T-helper 2 cell (primary cell): ENCODE measurements at places on chromosomes 6 and 20.

DNA sequence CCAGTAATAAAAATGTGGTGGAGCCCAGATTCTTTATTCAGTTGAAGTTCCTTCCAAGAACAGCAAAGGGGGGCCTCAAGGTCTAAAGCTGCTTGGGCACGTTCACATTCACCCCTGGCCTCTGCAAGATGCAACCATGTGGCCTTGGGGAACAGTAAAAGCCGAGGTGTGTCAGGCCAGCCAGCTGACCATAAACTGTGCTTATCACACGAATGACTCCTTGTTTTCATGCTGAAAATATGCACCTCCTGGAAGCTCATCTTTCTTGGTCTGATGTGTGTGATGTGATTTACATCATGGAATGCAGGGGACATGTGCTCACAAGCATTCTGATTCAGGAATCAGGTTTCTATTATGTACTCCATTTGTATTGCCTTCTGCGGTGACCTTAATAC, 211.6 kb upstream of the MARCKS start:
- no peak for DNase-seq

DNA sequence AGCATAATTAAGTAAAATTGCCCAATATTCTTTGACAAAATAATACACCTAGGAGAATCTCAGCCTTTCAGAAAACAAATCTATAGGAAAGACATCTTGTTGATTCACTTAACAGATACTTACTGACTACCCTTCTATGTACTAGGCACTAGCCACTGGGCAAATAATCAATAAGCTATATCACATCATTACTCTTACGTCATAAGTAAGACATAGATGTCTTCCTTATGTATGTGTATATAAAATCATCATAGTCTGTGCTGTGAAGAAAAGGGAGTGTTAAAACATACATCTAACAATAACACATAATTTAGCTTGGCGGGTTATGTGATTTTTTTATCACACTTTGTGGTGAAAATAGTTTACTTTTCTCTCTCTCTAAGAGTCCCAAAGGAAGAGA, 733.9 kb downstream of the EYS start:
- no peak for DNase-seq

DNA sequence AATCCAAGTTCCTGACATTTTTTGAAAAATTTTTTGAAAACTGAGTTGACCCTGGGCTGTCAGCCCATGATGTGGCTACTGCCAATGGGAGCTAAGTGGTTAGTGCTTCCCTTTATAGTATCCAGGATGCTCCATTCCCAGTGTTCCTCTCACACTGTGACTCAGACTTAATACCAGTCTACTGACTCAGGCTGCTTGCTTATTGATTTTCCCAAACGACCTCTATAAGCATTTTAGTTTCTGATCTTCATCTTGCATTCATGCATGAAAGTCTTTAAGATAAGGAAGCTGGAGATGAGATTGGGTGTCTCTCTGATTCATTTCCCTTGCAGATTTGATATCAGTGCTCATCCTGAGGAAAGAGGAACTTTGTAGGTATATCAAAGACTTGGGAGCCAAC, 560.0 kb downstream of the TBC1D32 start:
- no peak for DNase-seq

- DNase-seq = peak; percentile 18
Measured at GRCh38 chr6:30884521-30885480, 482 bp downstream of the DDR1 start.

GRCh38 chr20:4918473-4918872, 82.8 kb downstream of the SLC23A2 start:
- no peak for DNase-seq

DNA sequence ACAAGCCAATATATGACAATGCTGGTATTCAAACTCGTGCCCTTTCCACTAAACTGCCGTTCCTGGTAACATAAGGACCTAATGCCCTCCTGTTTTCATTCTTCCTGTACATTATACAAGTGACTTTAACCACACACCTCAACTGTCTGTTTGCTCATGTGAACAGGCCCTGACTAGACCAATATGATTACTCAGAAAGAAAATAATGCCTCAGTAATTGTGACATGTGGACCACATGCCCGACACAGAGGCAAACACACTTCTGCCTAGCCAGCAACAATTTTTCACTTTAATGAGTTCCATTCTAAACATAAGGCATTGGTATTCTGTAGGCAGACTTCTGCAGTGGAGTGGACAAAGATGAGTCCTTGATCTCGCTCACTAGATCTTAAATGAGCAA, 30.0 kb downstream of the SLC22A16 start:
- peak; percentile 4 for DNase-seq

GRCh38 chr6:123940551-123940950, 136.9 kb downstream of the NKAIN2 start:
- no peak for DNase-seq

DNA sequence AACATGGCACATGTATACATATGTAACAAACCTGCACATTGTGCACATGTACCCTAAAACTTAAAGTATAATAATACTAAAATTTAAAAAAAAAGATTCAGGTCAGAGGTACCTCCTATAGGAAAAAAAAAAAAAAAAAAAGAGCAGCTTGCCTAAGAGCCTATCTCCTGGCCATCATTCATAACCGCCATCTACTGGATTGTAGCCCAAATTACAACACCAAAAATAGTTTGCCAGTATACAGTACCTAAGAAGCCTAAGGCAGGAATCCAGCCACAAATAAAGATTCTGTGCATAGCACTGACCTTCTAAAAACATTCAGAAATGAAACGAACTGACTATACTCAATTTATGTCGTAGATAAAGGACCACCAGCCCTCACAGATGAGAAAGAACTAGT, 438.4 kb upstream of the ADGRB3 start:
- no peak for DNase-seq

GRCh38 chr6:53922539-53922981, 127.8 kb downstream of the LRRC1 start:
- DNase-seq = no peak

GRCh38 chr6:128598571-128598970, 78.2 kb upstream of the PTPRK start:
- DNase-seq = no peak
